Fibroblast of skin of abdomen (primary cell): ENCODE measurements at places on chromosomes 16 and 17.

DNA sequence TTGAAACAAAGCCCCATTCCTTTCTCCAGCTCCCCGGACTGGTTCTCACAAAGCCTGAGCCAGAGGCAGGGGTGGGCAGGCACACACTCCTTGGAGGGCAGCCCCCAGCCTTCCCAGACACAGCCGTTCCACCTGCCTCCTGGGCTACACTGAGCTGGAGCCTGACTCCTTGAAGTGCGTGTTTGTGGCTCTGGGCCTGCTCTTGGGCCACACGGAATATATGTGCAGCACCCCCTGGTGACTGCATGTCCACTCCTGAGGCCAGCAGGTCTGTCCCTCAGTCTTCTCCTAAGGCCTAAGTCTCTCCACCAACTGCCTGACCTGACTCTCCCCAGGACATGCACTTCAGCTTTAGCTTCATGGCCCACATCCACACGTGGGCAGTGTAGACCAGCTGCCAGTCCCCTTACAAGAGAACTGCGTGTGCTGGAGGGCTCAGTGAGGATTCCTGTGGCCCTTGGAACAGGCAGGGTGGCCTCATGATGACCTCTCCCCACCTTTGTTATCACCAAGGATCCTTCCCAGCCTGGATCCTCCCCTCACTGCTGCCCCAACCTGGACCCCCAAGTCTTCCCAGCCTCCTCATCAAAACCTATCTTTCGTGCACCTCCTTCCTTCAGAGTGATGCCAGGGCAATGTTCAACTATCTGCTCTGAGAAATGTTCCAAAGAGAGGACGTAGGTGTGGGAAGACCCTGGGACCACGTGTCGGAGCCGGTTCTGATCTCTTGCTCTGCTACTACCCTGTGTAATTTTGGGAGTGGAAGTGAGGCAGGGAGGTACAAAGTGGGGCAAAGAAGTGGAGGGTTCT lies 12.4 kb upstream of the SLC6A2 start:
- no peak for DNase-seq

- DNase-seq = no peak
Measured at GRCh38 chr16:88705076-88705684, 1.0 kb downstream of the RNF166 start.

DNA sequence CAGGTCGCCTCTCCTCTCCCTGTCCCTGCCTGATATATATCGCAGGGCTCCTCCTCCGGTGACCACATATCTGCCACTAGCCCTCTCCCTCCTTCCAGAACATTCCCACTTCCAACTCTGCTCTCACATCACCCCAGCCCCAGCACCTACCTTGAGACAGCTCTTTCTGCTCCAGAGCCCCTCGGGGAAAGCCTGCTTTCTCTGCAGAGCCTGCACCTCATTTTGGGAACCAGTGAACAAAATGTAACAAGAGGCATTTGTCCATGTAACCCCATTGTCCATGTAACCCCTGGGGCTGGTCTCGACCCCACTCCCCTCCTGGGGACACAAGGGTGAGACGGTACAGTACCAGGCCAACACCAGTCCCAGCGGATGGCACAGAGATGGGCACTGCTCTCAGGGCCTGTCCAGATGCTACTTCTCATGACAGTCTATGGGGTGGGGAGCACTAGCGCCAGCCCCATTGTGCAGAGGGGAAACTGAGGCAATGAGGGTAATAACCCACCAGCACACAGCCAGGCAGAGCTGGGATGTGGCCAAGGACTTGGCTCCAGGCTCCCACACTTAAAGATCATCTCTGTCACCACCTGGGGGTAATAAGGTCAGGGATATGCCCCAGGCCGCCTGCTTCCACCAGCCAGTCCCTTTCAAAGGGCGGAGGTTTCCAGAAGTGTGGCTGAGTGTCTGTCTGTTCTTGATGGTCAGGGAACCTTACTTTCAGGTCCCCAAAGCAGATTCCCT lies 42.9 kb downstream of the TBC1D16 start:
- DNase-seq = no peak

DNA sequence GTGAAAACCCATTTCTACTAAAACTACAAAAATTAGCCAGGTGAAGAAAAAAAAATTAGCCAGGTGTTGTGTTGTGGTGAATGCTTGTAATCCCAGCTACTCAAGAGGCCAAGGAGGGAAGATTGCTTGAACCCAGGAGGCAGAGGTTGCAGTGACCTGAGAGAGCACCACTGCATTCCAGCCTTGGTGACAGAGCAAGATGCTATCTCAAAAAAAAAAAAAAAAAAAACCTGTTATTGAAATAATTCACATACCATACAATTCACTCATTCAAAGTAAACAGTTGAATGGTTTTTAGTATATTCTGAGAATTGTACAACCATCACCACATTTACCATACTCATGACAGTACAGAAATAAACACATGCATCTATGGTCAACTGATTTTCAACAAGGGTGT lies 31.0 kb downstream of the ZNRF1 start:
- DNase-seq = peak; percentile 72

- no peak for DNase-seq
Measured at GRCh38 chr17:15966183-15966878, 21.4 kb downstream of the ADORA2B start.

DNA sequence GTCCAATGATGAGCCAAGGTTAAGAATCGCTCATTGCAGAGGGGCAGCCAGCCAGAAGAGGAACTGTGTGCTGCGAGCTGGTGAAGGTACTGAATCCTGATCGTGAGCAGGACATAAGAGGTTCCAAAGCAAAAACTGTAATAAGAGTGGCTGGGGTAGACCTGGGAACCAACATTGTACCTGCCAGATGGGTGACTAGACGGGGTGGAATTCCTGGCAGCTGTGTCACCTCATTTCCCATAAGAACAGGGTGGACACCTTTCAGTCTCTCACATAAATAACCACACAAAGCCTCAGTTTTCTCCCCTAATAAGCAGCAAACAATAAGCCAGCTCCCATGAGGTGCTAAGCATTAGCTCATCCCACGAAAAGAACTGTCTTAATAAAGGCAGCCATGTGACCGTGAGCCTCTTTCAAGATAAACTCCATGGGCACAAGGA lies 290.3 kb downstream of the SOX9 start:
- DNase-seq = no peak

DNA sequence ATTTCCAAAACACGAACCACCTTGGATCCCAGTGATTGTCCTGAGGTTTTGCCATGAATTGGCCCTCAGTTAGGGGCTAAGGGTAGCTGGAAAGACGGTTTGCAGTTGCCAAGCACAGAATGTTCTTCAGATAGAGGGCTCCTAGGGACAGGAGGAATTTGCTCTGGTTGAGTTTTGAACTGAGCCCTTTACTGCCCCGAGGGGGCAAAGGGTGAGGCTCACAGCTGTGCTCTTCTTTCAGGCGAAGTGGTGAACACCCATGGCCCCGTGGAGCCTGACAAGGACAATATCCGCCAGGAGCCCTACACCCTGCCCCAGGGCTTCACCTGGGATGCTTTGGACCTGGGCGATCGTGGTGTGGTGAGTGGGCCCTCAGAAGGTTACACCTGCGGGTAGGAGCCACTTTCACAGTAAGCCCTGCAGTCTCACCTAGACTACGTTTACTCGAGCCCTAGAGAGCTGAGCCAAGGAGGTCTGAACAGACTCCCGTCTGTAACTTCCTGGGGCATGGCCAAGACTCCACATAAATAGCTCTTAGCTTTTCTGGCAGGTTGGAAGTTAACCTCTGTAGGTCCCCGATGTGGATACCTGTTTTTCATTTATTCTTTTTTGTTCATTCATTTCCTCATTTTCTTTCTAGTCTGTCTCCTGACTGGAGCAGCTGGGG lies 32.5 kb downstream of the NMT1 start:
- DNase-seq = no peak

- DNase-seq = peak; percentile 85
Measured at GRCh38 chr17:50173335-50173941, 7.6 kb downstream of the SGCA start.

DNA sequence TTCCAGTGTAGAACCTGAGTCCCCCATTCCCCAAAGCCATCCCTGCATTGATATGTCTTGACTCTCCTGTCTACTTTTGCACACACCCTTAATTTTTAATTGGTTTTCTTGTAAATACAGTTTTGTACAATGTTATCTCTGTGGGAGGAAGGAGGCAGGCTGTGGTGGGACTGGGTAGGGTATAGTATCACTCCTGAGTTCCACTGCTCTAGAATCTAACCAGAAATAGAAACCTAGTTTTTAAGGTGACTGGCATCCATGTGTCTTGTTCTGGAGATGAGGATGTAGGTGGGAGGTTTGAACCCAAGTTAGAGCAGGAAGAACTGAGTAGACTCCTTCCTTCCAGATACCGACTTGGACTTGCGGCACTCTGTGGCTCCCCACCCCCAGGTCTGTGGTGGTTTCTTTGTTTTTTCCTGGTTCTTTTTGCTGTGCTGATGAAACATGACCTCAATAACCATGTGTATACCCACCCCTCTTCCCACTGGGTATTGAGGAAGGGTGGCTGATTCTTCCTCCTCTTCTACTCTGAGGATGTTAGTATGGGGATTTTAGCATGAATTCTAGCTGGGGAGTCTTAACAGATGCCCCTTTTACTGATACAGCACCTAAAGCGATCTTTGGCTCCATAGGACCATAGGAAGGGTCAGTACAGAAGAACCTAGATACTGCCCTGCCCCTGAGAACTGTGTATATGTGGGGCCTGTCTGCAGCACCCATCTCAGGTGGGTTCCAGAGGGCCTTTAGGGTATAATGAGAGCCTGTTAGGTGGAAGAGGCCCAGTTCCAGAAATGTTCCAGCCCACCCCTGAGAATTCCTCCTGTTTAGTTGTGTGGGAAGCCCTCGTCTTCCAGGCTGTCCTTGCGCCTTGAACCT lies 48.7 kb downstream of the SF3B3 start:
- peak; percentile 39 for DNase-seq

DNA sequence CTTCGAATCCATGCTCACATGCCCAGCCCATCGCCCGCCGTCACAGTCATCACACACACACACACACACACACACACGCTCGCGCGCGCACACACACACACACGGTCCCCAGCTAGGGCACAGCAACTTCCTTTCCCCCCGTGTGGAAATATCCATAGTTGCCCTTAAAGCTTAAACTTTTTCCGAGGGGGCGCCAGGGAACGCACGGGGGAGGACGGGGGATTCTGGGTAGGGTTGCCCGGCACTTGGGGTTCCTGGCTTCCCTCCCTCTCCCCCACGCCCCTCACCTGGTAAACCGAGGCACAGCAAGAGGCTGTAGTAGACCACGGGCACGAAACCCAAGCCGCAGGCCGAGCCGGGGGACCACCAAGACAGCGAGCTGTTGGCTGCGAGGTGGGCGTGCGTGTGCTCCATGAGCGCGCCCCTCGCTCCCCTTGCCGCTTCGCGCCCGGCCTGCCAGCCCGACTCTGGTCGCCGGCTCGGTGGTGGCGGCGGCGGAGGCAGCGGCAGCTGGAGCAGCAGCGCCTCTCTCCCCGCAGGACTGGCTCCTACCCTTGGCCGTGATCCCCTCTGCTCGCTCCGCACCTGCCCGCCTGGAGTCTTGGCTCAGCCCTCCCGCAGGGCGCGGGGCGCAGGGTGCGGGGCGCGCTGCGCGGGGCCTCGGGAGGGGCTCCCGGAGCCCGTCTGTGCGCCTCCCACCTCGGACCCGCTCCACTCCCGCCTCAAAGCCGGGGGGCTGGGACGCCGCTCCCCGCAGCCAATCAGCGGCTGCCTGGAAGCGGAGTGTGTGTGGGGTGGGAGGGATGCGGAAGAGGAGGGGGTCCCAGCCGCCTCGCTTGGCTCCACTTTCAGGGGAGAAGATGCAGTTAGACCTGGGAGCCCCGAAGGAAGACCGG lies at the start of gene GPR139:
TSS of gene GPR139 (minus strand) at position 688 of the 896 bp plus-strand sequence. CDS start at position 414, 274 bp downstream.
- no peak for DNase-seq

- DNase-seq = peak; percentile 39
Measured at GRCh38 chr17:61389670-61390478, 9.8 kb upstream of the TBX2 start.

GRCh38 chr17:1714427-1714979 lies 4.3 kb upstream of the TLCD2 start:
- peak; percentile 99 for DNase-seq

GRCh38 chr16:46690281-46691178 lies 1.1 kb downstream of the ORC6 start:
- DNase-seq = peak; percentile 14

DNA sequence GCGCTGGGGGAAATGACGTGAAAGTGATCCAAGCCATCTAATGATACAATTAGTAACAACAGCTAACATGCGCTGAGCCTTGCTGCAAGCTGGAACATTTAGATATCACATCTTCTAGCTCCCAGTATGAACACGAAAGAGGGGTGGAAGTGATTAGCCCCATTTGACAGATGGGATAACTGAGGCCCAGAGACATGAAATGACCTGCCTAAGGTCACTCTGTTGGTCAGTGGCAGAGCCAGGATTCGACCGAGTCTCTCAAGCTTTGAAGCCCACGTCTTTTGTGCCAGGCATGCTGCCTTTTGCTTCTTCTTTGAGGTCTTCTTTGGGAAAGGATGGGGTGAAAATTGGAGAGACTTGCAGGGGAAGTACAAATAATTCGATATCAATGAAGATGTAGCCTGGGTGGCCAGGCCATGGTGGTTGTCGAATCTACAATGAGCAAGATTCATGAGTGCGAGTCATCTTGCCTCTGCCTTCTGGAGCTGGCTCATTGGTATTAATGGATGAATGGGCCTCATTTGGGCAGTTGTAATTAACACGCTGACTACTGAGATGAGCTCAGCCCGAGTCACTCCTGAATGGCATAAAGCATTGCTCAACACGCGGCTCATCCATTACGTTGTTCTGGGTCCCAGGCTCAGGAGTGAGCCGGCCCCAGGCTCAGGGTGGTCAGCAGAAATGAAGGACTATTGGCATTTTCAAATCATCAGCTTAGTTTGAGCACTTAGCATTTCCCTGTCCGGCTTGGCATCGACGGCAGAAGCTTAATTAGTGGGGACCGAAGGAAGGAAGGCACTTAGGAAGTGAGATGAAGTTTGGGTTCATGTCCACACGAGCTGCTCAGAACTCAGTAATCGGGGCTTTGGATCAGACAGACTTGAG lies 28.0 kb upstream of the GPRC5B start:
- DNase-seq = peak; percentile 80

DNA sequence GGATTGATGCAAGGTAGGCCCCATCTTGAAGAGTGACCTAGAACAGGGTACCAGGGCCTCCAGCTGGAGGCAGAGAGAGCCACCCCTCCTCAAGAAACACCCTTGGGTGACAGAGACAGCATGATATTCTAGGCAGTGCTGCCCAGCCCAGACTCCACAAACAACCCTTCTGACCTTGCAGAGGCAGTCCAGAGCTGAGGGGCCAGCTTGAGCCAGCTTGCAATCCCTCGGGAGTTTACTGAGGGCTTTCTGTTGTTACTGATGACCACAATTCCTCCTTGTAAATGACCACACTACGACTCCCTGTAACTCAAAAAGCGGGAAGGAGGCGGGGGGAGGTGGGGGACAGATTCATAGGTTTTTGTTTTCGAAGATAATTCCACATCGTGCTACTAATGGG lies 18.6 kb upstream of the MNT start:
- no peak for DNase-seq

GRCh38 chr17:17783116-17783824 lies 53.5 kb downstream of the SREBF1 start:
- DNase-seq = no peak

DNA sequence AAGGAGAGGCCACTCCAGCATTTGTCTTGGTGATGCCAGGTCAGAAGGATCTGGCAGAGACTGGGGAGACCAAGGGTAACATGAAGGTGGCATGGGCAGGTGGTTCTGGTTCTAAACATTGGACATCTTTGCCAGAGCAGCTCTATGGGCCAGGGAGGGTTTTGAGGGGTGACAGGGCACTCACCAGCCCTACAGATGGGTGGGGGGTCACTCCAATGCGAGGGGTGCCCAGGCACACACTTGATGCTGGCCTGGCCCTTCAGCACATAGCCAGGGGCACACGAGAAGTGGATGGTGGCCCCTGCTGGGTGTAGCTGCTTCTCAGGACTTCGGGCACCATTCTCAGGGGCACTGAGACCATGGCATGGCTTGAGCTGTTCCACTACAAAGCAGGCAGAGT lies 5.5 kb upstream of the PHF12 start:
- no peak for DNase-seq
